GM04503 (cell line): ENCODE measurements at places on chromosomes 3 and 15.

GRCh38 chr15:69760890-69761568 is 308.4 kb downstream of the RPLP1 start:
- DNase-seq = peak; percentile 99

DNA sequence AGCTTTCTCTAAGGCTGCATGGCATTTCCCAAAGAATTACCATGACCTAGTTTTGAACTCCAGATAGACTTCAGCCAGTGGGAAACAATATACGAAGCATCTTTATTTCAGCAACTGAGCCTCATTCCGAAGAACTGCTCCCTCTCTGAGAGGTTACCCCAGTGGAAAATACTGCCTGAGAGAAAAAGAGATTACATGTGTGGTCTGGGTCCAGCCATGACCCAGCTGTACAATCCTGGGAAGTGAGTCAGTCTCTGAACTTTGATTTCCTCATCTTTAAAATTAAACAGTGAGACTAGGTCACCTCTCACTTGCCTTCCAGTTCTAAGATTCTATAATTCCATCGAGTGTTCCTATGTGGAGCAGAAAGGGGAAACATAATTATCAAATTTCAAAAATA is 42.4 kb downstream of the TNIK start:
- peak; percentile 54 for DNase-seq

- DNase-seq = no peak
Observed at GRCh38 chr15:89776274-89777072, at the start of gene MESP2. MESP2 (plus strand) TSS chr15:89776332; CDS start chr15:89776358, 26 bp downstream.

- DNase-seq = no peak
Observed at GRCh38 chr15:82535566-82536408, 4.5 kb downstream of the RPS17 start.

GRCh38 chr3:48681974-48682610 is 3.6 kb downstream of the NCKIPSD start:
- no peak for DNase-seq
